Right lobe of liver (tissue), 6 donors: ENCODE measurements at places on chromosomes 7 and 10. TPM values are rescaled to one million over a fixed set of nuclear protein-coding genes. Genes with fewer than 3 reads are reported as not detected.
A peak's percentile ranks its signal among the peaks of the same experiment; 100 is the strongest.

The ETV1 gene
- 3.3 TPM for total RNA-seq

The ODAD2 gene
- 0.55 TPM for total RNA-seq

The PHYHIPL gene
- total RNA-seq, result 0.62 TPM

The VWDE gene
- total RNA-seq, result 0.24 TPM

The LRRC4 gene
- total RNA-seq, result 0.74 TPM

The ZNF425 gene
- total RNA-seq, result 1.4 TPM

DNA sequence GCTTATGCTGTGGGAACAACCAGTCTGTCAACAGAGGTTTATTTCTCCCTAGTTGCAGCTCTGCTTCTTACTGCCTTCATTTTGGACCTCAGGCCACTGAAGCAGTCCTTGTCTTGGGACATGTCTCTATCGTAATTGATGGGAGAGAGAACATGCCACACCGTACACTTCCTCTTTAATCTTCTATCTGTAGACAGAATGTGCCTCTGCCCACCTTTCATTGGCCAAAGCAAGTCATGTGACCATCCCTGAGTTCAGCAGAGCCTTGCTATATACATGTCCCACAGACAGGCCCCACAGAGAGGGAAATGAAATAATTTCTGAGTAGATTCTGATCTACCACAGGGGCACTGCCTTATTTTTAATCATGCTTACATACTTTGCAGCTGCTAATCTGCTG lies 98.0 kb downstream of the KCND2 start:
- no peaks in the 10 kb centered on the region for H3K27me3 ChIP-seq
- H3K4me3 ChIP-seq, result no peak overlapping the region
- no peak overlapping the region for H3K27ac ChIP-seq

DNA sequence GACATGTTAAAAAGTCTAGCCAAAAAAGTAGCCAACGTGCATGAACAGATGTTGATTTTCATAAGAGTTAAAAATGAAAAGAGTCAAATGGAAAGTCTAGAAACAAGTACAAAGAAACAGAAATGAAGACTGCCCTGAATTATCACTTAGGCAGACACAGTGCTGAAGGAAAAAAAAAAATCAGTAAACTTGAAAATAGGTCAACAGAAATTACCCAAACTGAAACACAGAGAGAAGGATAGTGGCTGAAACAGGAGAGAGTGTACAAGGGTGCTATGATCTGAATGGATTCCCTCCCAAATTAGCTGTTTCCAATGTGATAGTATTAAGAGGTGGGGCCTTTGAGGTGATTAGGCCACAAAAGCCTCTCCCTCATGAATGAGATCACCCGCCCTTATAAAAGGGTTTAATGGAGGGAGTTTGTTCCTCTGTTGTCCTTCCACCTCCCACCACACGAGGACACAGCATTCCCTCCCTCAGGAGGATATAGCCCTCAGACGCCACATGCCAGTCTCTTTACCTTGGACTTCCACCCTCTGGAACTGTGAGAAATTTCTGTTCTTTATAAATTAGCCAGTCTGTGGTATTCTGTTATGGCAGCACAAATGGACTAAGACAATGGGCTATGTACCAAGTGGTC lies 249.7 kb downstream of the AHR start:
- H3K36me3 ChIP-seq, result no peaks in the 10 kb centered on the region
- H3K4me3 ChIP-seq, result no peak overlapping the region
- no peaks in the 10 kb centered on the region for H3K27me3 ChIP-seq
- H3K27ac ChIP-seq, result no peak overlapping the region

DNA sequence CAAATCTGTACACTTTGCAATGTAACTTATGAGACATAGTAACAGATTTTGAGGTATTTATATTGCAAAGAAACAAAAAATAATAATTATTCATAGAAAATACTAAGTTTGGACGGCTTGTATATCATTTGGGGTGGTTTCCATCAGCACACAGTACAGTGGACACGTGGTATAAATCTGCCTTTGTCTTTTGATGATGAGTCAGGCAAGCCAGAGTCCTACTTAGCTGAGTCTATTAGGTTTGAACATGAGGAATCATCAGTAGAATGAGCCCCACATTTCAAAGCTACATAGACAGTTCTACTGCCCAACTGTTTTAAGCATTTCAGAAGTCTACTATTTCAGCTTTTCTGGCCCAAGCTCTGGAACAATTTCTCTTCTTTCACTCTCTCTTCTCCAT lies 803.2 kb downstream of the PHTF2 start:
- no peak for DNase-seq
- no peaks in the 10 kb centered on the region for H3K4me1 ChIP-seq
- H3K27me3 ChIP-seq, result no peaks in the 10 kb centered on the region
- no peaks in the 10 kb centered on the region for H3K36me3 ChIP-seq

DNA sequence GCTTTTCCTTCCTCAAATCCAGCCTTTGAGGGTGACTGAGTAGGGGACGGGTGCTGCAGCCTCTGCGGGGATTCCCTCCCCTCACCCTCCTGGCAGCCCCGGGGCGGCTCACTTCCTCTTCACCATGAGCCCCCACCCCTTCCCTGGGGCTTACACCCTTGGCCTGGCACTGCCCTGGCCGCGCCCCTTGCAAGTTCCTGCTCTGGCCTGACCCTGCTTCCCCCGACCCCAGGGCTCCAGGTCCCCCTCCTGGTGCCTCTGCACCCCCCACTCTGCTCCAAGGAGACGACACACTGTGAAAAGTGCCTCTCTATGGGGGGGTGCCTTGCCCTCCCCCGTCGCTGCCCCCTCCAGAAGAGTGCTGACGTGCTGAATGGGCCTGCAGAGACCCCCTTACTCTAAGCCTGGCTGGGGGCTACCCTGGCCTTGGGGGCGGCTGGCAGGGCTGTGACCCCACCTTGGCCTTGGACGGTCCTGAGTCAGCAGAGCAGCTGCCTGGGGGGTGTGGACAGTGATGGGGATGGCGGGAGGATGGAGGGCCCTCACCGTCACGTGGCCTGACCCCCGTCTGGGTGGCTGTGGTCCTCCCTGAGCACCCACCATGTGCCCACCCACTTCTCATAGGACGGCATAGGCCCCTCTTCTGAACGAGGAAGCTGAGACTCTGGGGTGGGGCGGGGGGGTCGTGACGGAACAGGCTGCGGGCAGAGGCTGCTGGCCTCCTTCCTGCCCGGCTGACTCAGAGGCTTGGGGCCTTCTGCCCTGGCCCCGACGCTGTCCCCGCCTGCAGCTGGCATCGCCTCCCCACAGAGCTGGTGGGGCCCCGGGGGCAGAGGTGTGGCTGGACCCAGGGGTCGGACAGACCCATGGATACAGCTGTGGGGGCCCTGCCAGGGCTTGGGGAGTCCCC lies 9.8 kb downstream of the LFNG start:
- no peaks in the 10 kb centered on the region for H3K4me1 ChIP-seq
- DNase-seq, result no peak
- H3K27me3 ChIP-seq, result no peaks in the 10 kb centered on the region
- H3K36me3 ChIP-seq, result no peaks in the 10 kb centered on the region
- no peak overlapping the region for H3K27ac ChIP-seq

GRCh38 chr10:127410030-127410429 lies 139.1 kb upstream of the NPS start:
- H3K27ac ChIP-seq, result no peak overlapping the region
- no peaks in the 10 kb centered on the region for H3K4me1 ChIP-seq
- H3K4me3 ChIP-seq, result no peak overlapping the region
- no peak for DNase-seq
- H3K36me3 ChIP-seq, result peaks cover 3% of the 10 kb centered on the region
- H3K27me3 ChIP-seq, result no peaks in the 10 kb centered on the region

GRCh38 chr7:111730476-111731300 lies 168.4 kb upstream of the IMMP2L start:
- no peak overlapping the region for H3K4me3 ChIP-seq
- H3K27ac ChIP-seq, result no peak overlapping the region
- DNase-seq, result no peak

DNA sequence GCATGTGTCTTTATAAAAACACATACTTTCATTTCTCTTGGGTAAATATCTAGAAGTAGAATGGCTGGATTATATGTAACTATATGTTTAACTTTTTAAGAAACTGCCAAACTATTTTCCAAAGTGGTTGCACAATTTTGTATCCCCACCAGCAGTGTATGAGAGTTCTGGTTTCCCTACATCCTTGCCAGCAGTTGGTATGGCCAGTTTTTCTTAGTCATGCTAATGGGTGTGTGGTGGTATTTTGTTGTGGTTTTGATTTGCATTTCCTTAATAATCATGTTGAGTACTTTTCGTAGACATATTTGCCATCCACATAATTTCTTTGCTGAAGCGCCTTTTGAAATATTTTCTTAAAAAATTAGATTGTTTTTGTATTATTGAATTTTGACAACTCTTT lies 60.3 kb downstream of the NEUROG3 start:
- no peaks in the 10 kb centered on the region for H3K36me3 ChIP-seq
- H3K27me3 ChIP-seq, result no peaks in the 10 kb centered on the region
- H3K4me1 ChIP-seq, result no peaks in the 10 kb centered on the region
- no peak overlapping the region for H3K27ac ChIP-seq
- no peak overlapping the region for H3K4me3 ChIP-seq

DNA sequence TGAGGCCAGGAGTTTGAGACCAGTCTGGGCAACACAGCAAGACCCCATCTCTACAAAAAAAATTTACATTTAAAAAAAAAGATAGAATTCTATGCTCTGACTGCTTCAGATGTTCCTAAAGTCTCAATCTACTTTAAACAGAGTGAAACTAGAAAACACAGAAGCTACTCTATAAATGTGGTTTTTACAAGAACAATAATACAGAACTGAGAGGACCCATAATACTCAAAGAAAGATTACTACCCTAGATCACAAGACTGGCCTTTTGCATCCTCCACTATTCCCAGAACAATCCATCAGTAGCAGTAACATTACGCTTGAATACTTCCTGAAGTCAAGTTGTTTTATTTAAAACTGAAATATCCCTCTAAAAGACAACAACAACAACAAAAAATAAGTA lies 119.4 kb downstream of the ZFAND4 start:
- no peak for DNase-seq
- H3K36me3 ChIP-seq, result no peaks in the 10 kb centered on the region
- H3K27ac ChIP-seq, result no peak overlapping the region
- H3K4me1 ChIP-seq, result no peaks in the 10 kb centered on the region

GRCh38 chr10:89466599-89467035 lies 52.2 kb downstream of the IFIT5 start:
- H3K27me3 ChIP-seq, result no peaks in the 10 kb centered on the region
- H3K36me3 ChIP-seq, result no peaks in the 10 kb centered on the region
- H3K27ac ChIP-seq, result no peak overlapping the region
- DNase-seq, result peak; percentile 53
- peaks cover 20% of the 10 kb centered on the region for H3K4me1 ChIP-seq

GRCh38 chr10:3874990-3875841 lies 90.2 kb upstream of the KLF6 start:
- H3K27ac ChIP-seq, result no peak overlapping the region
- H3K27me3 ChIP-seq, result no peaks in the 10 kb centered on the region
- H3K36me3 ChIP-seq, result no peaks in the 10 kb centered on the region
- no peak for DNase-seq
- no peaks in the 10 kb centered on the region for H3K4me1 ChIP-seq

DNA sequence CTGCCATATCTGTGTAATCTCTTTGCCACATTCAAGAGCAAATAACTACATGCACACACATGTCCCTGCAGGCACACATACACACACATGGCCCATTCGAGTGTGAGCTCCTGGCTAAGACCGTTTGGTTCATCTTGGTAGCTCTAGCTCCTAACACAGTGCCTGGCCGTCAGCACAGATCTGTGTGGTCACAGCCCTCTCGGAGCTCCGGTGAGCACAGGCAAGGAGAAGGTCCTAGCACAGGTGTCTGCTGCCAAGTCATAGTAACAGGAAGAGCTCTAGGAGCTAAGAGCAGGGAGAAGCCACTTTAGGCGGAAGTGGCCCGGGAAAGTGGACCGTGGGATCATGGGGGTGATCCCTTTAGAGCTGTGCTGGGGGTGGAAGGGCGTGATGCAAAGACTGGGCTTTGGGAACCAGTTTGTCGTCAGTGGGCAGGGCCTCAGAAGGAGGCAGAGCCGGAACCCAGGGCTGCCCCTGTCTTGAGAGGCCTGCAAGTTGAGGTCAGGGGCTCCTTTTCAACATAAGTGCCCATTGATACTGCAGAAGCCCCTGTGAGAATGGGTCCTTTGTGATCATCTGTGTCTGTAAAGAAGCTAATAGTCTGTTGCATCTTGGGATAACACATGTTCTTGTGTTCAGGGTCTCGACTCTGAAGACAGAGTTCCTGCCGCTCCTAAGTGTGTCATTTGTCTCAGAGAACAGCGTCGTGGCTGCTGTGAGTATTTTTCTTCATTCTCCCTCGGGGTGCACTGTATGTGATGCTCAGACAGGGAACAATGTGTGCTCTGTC lies 16.6 kb upstream of the ARPC1B start:
- DNase-seq, result no peak
- peaks cover 12% of the 10 kb centered on the region for H3K36me3 ChIP-seq
- H3K4me1 ChIP-seq, result no peaks in the 10 kb centered on the region
- no peak overlapping the region for H3K27ac ChIP-seq

DNA sequence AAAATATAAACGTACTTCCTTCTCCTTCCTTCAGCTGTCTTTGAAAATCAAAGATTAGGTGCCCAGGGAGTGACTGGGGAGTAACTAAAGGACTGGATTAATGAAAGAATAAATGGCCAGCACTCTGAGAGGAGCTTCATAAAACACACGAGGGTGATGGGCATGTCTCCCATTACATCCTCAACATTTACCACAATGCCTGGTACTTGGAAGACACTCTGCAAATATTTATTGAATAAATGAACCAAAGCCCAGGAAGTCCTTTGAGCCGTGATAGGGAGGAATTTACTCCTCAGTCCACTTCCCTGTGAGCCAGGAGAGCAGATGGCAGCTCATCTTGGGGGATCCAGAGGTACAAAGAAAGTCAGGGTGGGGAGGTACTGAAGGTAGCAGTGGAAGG lies 96.3 kb downstream of the RAB11FIP2 start:
- no peak for DNase-seq
- no peaks in the 10 kb centered on the region for H3K27me3 ChIP-seq
- no peak overlapping the region for H3K27ac ChIP-seq
- no peaks in the 10 kb centered on the region for H3K4me1 ChIP-seq

DNA sequence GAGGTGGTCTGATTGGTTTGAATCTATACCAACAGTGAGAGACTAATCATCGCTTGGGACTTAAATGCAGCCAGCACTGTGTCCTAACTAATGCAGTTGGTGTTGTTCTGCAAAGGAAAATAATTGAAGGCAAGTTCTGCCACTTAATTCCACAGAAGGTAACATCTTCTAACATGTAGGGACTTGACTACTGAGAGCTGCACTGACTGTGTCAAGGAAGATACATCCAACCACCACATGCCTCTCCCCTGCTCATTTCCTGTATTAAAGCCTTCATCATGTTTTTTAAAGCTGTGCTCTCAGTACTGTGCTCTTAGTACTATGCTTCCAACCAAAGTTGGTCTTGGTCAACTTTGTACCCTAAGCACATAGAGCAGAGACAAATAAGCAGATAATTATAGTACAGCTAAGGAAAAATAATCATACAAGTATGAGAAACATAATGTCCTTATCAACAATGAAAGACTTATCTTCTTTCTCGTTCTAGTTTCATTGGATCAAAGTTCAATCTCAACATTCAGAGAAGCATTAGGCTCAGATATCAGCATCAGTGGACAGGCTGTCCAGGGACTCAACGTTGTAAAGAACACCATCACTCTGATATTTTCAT lies 2.8 kb upstream of the CYP3A4 start:
- no peak overlapping the region for H3K4me3 ChIP-seq
- H3K36me3 ChIP-seq, result no peaks in the 10 kb centered on the region
- no peak for DNase-seq
- no peak overlapping the region for H3K27ac ChIP-seq
- H3K27me3 ChIP-seq, result no peaks in the 10 kb centered on the region
